CD4-positive, alpha-beta T cell treated with Interleukin-4 for 1 hour (primary cell): ENCODE measurements at places on chromosomes 5 and 9.
A peak's percentile ranks its signal among the peaks of the same experiment; 100 is the strongest.

DNA sequence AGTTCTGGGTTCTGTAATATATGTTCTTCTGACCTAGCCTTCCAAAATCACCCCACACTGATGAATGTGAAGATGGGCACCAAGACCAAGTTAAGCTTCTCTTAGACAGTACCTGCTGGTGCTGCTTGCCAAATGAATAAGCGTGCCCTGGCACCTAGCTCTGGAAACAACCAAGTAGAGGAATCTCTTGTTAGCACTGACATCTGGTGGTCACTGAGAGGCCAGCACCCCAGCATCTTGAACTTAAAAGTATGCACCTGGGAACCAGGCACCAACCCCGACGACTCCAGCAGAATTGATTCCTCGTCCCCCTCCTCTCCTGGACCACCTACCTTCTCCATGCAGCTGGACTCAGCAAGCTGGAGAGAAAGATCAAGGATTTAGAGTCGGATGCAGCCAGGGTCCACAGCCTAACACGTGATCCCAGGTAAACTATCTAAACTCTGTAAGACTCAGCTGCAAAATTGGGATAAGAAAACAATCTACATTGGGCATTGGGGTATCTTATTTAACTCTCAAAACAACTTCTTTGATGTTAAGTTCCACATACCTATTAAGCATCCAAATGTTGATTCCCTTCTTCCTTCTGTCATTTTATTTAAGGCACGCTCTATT is 89.8 kb downstream of the SLC1A3 start:
- DNase-seq, result peak; percentile 24

DNA sequence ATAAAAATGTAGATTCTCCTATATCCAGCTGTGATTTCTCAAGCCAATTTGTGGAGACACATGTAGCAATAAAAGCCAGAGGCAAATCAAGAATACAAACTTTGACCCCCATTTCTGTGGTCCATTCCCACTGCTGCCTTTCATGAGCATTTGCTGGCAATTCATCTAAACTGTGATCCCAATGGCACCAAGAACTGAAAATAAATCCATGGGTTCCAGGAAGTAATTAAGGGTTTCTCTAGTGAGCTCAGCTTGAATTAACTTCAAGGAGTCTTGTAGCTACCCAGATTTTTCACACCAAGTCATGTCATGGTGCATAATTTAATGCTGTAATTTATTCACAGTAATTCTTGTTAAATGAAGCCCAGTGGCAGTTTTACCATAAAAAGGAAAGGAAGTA is 145.0 kb upstream of the SMC2 start:
- no peak for DNase-seq

DNA sequence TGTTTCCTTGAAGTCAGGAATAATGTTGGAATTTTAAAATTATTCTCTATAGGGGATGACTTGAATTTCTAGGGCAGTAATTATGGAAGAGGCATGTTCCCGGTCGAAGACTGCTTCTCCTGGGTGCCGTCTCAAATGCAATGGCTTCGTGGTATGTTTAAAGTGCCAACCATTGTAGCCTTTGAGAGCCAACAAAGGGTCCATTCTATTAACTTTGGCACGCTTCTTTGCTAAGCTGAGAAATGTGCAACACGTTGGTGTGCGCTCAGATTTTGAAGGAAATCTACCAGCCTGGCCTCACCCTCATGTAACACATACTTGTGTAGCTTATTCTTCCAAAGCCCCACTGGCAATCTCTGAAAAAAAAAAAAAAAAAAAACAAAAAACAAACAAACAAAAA is 221.2 kb upstream of the ANKH start:
- DNase-seq, result no peak

DNA sequence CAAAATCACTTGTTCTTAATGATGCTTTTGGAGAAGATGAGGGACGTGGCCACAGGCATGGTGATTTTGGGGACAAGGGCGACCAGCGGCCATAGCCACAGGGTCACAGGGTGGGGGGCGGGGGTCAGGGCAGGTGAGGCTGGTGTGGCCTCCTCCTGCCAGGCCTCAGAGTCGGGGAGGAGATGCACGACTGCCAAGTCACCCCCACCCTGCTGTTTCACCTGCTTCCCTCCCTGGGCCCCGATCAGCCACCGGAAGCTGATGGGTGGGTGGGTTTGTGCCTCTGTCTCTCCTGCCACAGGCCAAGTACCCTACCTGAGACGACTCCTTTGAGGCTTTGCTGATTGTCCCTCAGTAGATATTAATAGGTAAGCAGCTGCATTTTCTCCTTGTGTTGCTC is 199.3 kb downstream of the PAX5 start:
- no peak for DNase-seq

- DNase-seq, result no peak
These were observed 97.3 kb downstream of the MAPKAP1 start for GRCh38 chr9:125609744-125610143.

GRCh38 chr5:112643339-112643971 is 94.2 kb upstream of the APC start:
- no peak for DNase-seq

- no peak for DNase-seq
These were observed 86.4 kb downstream of the GALNT10 start for GRCh38 chr5:154276973-154277331.

- DNase-seq, result no peak
These were observed 39.2 kb upstream of the RARS1 start for GRCh38 chr5:168446983-168447619.

DNA sequence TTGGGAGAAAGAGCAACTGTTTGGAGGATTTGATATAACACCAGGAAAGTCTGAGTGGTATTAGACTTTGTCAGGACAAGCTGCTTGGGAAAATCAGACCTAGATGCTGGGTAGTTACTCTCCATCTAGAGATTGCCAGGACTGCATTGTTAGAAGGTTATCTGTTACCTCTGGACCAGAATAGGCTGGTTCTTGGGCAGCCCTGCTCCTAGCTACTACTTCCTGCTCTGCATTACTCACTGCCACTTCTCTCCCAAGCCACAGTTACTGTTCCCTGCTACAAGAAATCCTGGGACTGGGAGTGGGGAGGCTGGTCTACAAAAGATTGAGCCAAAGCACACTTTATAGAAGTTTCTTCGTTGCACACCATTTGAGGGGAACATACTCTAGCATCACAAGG is 95.5 kb upstream of the KCNN2 start:
- no peak for DNase-seq

GRCh38 chr5:174895360-174895759 is 171.0 kb downstream of the MSX2 start:
- DNase-seq, result no peak

DNA sequence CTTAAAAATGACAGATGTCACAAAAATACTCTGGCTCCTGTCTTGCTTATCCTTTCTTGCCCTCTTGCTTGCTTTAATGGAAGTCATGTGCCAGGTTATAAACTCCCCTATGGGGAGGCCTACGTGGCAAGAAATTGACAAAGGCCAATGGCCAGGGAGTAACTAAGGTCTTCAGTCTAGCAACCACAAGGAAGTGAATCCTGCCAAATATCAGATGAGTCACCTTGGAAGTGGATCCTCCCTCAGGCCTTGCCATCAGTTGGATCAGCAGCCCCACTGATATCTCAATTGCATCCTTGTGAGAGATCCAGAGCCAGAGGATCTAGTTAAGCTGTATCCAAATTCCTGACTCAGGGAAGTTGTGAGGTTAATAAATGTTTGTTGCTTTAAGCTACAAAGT is 82.8 kb downstream of the CAAP1 start:
- no peak for DNase-seq

GRCh38 chr9:112218908-112219307 is 43.8 kb upstream of the SUSD1 start:
- peak; percentile 30 for DNase-seq

- no peak for DNase-seq
These were observed 128.9 kb upstream of the TARS1 start for GRCh38 chr5:33311893-33312292.

DNA sequence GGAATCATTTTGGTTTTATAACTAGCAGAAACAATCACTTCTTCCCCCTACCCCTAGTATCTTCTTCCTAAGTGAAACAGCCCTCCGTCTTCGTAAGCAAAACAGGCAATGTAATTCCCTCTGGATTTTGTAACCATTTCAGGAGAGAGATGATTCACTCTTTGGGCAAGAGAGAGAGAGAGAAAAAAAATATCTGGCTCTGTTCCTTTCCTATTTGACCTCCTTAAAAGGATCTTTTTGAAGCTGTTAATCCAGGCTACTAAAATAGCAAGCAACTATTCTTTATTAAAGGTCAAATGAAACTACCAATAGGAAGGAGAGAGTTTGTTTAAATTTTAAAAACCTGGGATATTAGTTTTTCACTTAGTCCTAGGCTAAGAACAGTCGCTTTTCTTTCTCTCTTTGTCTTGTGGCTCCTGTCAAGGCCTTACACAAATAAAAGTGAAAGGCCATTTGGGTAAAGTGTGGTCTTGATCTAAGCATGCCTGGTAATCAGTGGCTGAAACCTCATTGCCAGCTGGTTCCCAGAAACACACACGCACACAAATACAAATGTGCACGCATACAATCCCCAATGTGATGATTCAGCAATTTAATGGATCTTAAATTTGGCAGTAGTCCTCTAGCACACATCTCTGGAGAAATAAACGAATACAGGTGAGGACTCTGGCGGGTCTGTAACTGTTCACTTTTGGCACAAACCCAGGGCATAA is 70.2 kb downstream of the PRUNE2 start:
- no peak for DNase-seq

GRCh38 chr5:17370651-17371050 is 127.4 kb upstream of the TAF11L2 start:
- DNase-seq, result no peak

DNA sequence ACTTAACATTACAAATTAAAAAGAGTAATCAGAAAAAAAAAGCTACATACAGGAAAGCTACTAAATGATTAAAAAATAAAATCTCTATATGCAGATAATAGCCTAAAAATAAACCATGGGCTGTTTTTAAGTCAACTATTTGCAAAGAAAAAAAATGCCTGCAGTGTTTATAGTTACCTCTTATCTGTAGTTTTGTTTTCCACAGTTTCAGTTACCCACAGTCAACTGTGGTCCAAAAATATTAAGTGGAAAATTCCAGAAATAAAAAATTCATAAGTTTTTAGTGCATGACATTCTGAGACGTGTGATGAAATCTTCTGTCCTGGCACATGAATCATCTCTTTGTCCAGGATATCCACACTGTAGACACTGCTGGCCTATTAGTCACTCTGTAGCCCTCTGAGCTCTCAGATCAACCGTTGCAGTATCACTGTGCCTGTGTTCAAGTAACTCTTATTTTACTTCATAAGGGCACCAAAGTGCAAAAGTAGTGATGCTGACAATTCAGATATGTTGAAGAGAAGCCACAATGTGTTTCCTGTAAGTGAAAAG is 59.2 kb downstream of the PRELID2 start:
- DNase-seq, result no peak

DNA sequence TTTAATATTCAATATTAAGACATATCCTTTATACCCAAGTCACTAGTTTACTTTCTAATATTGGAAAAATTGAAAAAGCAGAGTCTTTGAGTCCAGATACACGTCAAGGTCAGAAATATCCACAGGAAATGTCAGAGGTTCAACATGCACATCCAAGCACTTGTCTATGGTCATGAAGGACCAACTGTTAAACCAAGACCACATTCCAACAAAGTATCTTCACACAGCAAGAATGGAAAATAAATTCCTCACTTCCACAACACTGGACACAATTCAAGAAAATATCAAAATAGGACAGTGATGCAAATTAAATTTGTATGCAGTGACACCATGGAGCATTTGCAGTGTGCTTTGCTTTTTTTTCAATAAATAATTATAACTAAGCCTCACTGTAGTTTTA is 142.5 kb downstream of the GABRB2 start:
- no peak for DNase-seq

GRCh38 chr9:105114964-105115728 is 129.3 kb upstream of the SLC44A1 start:
- DNase-seq, result peak; percentile 79

GRCh38 chr5:42268630-42269029 is 154.6 kb upstream of the GHR start:
- no peak for DNase-seq

GRCh38 chr5:20469792-20470191 is 481.8 kb upstream of the CDH18 start:
- no peak for DNase-seq

GRCh38 chr5:4348423-4348822 is 752.8 kb downstream of the IRX1 start:
- no peak for DNase-seq

GRCh38 chr9:90287567-90288274 is 354.9 kb downstream of the DIRAS2 start:
- DNase-seq, result no peak

DNA sequence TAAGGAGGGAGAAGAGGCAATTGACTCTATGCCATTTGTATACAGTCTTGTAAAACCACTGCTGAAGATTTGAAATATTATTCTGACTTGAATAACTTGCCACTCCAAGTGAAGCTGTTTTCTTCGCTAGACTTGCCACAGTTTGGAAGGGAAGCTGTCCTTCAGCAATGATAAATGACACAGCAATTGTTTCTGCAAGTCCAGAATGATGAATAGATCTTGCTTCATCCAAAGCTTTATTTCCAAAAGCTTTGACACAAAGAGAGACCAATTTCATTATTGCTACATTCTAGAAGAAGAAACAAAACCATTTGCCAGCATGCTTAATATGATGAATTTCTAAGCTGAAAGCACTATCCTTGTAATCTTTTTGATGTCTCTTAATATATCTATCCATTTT is 73.7 kb downstream of the ZNF366 start:
- no peak for DNase-seq

GRCh38 chr5:32512926-32513325 is 68.4 kb upstream of the ZFR start:
- no peak for DNase-seq

DNA sequence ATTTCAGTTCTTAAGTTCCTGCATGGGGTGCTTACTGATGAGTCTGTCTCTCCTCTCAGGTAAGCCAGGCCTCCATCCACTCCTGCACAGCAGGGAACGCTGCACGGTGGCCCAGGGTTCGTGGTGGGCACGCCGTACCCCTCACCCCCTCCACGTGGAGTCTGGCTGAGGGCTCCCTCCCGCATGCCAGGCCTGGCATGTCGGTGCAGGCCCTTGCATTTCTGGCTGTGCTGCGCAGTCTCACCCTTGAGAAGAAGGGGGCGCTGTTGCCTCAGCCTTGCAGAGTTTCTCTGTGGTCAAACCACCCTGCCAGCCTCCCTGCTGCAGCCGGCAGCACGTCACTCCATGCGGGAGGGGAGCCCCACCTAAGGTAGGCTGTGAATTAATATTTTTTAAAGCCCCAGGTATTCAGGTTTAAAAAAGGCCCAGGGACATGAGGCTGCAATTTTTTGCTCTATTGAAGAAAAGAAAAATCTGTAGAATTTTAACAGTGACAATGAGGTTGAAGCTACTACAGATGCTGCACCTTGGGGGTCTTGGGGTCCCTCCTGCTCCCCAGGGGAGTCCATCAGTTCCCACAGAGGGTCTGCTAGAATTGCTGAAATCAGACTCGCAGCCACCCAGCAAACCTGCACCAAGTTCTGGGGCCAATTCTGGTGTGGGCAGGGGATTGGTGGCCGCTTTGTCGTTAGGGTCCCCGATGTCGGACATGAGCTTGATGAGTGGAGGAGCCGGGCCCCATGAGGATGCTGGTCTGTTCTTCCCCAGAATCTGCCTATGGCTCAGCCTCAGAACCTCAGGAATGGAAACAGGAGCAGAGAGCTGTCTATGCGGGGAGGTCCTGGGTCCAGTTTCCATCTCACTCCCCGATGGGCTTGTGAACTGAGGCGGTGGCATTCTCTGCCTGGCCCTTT is 52.6 kb downstream of the TENT4A start:
- peak; percentile 69 for DNase-seq
